ENCODE measurements at places on chromosomes 1 and 21.

DNA sequence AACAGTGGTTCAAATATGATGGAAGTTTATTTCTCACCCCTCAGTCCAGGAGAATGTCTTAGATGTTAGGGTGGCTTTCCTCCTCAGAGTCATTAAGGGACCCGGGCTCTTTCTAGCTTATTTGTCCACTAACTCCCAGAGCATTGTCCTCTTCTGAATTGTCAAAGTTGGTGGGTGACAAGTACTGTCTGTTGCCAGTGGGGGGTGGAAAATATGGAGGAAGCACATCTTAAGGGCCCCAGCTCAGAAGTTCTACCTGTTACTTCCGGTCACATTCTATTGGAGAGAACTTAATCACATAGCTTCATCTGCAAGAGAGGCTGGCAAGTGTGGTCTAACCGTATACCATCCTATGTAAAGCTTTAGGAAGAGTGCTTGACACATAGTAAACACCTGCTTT lies 7.1 kb downstream of the CLIC4 start:
- DNase-seq: no peak

GRCh38 chr1:5098981-5099385 lies 444.6 kb downstream of the AJAP1 start:
- no peak for DNase-seq

GRCh38 chr1:57620605-57621004 lies 196.7 kb upstream of the DAB1 start:
- DNase-seq: no peak

GRCh38 chr1:212514782-212515181 lies 82.1 kb downstream of the NENF start:
- no peak for DNase-seq
